Astrocyte of the cerebellum (primary cell): ENCODE measurements at places on chromosomes 2 and 18.
A peak's percentile ranks its signal among the peaks of the same experiment; 100 is the strongest.

GRCh38 chr2:100630473-100630977 lies 67.7 kb downstream of the PDCL3 start:
- no peak for DNase-seq

DNA sequence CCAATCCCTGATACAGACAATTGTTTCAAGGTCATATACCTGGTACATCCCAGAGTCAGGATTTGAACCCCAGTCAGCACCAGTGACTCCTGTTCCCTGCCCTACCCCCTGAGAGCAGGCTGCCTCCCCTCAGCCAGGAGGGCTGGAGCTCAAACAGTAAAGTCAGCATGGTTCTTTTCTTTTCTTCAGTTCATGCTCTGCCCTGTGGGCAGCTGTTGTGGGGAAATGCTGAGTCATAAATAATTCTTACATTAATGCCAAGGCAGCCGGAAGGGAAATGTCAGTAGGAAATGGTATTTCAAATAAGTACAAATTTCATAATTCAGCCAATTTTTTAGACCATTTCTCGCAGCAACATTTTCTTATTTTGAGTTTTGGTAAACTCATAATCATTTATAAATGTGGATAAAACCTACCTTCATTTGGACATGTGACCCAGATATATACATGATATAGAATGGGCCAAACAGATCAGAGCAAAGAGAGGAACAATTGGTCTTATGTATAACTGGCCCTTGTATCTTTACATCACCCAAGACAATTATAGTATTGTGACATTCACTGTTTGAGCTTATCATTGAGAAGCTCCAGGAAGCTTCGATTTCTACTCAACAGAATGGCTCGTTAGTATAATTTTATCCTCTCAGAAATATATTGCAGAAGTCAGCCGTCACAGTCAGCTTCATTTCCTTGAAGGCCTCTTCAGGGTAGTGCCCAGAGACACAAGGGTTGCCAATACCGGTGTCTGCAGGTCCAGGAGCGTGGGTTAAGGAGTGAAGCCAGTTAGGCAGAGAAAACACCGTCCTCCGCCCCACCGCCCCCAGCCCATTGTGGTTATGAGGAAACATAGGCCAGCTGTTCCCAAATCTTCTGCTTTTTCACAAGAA lies 28.0 kb upstream of the SCYGR1 start:
- peak; percentile 55 for DNase-seq

- no peak for DNase-seq
Measured at GRCh38 chr2:122132147-122132691, 376.8 kb downstream of the TSN start.

DNA sequence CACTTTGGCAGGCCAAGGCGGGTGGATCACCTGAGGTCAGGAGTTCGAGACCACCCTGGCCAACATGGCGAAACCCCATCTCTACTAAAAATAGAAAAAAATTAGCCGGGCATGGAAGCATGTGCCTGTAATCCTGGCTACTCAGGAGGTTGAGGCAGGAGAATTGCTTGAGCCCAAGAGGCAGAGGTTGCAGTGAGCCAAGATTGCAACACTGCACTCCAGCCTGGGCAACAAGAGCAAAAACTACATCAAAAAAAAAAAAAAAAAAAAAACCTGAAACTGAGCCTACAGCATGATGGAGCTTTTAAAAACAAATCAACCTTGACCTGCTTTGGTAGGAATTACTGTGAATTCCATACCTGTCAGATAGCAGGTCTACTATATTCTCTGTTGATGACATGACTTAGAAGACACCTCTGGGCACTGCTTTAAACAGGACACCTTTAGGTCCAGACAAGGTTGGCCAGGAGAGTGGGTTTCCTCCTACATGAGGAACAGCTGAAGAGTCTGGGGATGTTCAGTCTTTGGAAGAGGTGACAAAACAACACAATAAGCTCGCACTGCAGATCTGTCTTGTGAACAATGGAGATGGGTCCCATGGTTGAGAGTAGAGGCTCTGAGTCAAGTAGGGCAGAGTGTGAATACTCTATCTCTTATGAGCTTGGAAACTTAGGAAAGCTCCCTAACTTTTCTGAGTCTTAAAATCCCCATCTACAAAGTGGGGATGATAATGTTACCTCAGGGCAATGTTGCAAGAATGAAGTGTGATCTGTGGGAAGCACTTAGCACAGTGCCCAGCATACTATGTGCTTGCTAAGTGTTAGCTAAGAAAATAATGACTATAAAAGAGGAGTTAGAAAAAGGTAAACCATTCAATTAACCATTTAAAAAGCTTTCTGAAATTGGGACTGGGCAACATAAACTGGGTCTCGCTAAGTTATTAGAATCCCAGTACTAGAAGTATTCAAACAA lies 25.2 kb downstream of the TMEM163 start:
- no peak for DNase-seq

- DNase-seq, result no peak
Measured at GRCh38 chr2:76849086-76849485, 673.1 kb downstream of the LRRTM4 start.

DNA sequence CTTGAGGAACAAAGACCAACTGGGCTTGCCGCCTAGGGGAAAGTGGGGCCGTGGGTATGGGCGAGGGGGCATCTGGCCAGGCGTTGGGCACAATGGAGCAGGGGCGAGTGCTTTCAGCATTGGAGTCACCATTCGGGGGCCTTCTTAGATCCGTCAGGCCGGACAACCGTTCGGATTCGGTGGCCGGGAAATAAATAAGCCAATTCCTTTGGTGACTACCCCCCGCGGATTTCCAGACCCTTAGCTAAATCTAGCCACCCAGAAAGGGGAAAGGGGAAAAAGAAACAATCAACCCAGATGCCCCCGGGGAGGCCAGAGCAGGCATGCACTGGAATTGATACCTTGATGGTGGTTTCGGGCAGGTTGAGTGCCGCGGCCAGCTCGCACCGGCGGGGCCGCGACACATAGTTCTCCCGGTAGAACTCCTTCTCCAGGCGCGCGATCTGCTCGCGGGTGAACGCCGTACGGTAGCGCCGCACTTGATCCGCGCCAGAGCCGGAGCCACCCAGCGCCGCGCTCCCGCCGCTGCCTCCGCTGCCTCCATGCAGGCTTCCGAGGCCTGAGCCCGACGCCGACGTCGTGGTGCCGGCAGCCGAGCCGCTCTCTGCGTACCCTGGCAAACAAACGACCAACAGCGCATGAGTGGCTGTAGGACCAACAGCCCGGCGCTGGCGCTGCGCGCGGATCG lies 1.8 kb downstream of the EVX2 start:
- DNase-seq, result no peak

DNA sequence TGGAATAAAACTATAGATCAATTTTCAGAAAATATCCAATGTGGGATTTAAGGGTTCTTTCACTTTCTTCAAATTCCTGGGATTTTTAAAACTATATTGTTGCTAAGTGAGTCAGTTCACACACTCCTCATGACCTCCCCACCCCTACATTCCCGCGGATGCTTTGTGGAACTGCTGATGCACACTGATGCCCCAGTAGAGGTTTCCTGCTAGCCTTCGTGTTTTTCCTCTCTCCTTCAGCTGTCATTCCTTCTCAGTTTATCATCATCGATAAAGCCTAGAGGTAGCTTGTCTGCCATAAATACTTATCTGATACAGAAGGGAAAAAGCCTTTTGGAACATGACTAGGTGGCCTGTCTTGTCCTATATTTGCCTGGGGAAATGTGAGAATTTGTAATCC lies 67.4 kb upstream of the GALNT5 start:
- DNase-seq, result peak; percentile 49

- no peak for DNase-seq
Measured at GRCh38 chr18:58400331-58400870, 228.5 kb downstream of the ALPK2 start.

- no peak for DNase-seq
Measured at GRCh38 chr2:220676695-220677094, 895.4 kb downstream of the EPHA4 start.

- DNase-seq, result no peak
Measured at GRCh38 chr2:19187323-19188020, 171.0 kb downstream of the OSR1 start.

GRCh38 chr2:160783474-160783873 lies 289.9 kb upstream of the RBMS1 start:
- DNase-seq, result no peak

GRCh38 chr18:72197591-72197990 lies 346.6 kb downstream of the CBLN2 start:
- no peak for DNase-seq

DNA sequence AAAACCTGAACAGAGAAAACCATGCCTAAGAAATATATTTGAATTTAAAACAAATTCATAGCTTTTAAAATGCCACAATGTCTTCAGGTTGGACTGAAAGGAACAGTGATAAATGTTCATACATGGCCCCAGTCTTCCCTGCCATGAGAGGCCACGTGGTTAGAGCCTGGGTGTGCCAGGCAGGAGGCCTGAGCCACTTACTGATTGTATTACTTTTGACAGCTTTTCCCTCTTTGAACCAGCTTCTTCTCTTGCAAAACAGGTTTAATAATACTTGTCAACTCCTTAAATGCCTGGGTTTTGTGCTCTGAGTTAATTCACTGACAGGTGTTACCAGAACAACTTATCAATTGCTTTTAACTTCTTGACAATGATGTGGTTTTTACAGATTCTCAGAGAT lies 27.0 kb downstream of the RBKS start:
- DNase-seq, result no peak

DNA sequence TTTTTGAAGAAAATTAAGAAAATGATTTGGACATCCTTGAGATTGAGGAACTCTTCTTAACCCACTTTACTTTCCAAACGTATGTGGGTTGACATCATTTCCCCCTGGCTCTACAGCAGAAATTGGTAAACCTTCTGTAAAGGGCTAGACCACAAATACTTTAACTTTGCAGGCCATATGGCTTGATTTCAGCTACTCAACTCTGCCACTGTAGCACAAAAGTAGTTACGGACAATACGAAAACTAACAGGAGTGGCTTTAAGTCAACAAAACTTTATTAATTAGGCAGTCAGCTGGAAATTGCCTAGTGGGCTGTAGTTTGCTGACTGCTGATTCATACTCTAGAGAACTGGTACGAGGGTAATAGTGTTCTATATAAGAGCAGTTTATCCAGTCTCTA lies 83.2 kb upstream of the DTNB start:
- peak; percentile 40 for DNase-seq

DNA sequence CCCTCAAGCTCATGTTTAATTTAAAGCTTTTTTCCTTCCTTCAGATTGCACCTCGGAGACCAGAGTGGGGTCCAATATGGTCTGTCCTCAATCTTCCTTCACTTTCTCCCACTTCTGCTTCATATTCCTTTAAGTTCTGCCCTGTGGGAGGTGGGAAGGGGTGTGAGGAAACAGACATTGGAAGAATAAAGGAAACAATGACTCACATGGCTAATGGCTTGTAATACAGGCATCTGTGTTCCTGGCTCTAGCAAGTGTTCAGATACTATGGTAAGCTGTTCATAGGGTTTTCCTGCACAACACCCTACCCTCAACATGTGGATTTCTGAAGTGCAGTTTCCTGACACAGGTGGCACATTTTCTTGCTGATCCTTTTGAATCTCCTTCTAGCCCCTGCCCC lies 209.5 kb downstream of the PIK3C3 start:
- no peak for DNase-seq

DNA sequence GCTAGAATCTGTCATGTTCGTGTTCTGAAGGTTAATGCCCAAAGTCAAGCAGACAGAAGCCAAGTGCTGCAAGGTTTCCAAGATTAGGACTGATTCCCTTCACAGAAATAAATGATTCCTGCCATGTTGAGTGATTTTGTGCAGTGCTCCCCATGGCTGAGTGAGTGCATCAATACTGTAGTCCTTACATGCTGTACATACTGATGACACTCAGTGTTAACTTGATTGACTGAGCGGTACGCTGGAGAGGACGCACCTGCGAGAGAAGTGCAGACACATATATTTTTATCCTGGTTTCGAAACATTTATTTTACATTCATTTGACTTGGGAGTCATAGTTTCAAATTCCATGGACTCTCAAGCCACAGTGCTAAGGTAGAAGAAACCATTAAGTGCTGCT lies 92.0 kb downstream of the ASXL3 start:
- DNase-seq, result no peak

GRCh38 chr18:76378526-76379215 lies 116.4 kb downstream of the ZNF516 start:
- no peak for DNase-seq

GRCh38 chr18:3595369-3596273 lies 145.6 kb downstream of the TGIF1 start:
- peak; percentile 84 for DNase-seq

DNA sequence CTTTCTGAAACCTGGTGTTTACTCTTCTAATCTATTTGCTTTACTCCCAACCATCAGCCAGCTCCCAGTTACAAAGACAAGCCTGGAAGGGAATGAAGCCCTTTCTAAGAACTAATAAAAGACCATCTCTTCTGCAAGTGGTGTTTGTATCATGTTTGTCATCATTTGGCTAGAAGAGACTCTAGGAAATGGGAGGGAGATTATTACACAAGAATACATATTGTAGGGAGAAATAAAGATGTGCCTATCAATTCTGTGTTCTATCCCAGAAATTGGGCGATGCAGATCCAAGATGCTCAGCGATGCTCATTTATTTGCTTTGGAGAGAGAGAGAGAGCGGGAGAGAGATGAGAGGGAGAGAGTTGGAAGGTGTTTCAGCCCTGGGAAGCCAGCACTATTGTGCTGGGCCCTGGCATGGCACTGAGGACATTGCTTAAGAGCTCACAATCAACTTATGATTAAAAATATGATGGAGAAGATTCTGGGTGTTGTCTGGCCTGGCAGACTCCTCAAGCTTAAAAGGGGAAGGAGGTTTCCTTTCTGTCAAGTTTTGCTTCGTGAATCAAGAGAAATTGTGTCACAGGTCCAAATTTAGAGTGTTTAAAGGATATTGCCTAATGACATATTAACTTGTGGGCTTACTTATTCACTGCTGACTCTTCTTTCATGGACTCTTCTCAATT lies 41.8 kb upstream of the AFF3 start:
- no peak for DNase-seq

GRCh38 chr2:176999301-176999700 lies 213.3 kb upstream of the HNRNPA3 start:
- no peak for DNase-seq

- DNase-seq, result no peak
Measured at GRCh38 chr2:206533977-206534376, 90.6 kb downstream of the ADAM23 start.

DNA sequence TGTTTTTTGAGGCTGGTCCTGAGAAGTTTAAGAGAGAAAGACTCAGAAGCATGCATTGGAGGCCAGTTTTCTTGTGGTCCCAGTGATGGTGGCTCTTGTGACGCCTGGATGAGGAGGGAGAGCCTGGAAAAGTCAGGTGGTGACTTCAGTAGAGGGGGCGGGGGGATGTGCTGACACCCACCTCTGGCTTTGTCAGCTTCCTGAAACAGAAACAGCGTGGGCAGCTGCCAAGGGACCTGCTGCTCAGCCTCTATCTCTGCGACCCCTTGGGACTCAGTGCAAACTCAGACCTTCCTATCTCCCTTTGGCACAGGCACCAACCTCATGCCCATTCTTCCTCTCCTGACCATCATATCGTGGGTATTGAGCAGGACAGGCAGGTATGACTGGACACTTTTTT lies 6.4 kb downstream of the TGFBRAP1 start:
- DNase-seq, result no peak

GRCh38 chr2:79200762-79201161 lies 41.2 kb upstream of the REG3A start:
- DNase-seq, result no peak

- no peak for DNase-seq
Measured at GRCh38 chr2:45748239-45748638, 96.8 kb downstream of the PRKCE start.

- no peak for DNase-seq
Measured at GRCh38 chr2:54461261-54461660, 5.1 kb downstream of the SPTBN1 start.
